Tibial nerve (tissue), 4 donors: ENCODE measurements at places on chromosomes 3 and 15.

DNA sequence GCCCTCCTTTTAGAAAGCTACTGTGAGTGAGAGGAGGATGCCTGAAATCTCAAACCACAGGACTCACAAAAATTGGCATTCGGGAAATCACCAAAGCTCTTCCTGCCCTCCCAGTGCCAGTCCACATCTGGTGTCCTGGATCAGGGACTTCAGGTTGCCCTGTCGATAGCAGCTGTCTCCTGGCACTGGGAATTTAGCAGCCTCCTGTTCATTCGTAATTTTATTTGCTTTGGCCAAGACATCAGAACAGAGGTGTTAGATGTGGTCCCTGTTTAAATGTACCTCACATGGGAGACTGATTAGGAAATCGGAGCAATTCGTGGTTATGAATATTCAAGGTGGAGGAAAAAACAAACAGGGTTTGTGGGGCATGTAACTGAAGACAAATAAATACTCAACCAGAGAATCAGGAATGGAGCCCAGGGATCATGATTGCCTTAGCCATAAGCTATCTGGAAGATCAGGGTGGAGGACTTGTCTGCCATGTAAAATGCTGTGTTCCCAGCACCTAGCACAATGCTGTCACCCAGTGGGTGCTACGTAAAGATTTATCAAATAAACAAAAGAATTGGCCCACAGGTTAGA, 265.2 kb upstream of the PROK2 start:
- DNase-seq = no peak

DNA sequence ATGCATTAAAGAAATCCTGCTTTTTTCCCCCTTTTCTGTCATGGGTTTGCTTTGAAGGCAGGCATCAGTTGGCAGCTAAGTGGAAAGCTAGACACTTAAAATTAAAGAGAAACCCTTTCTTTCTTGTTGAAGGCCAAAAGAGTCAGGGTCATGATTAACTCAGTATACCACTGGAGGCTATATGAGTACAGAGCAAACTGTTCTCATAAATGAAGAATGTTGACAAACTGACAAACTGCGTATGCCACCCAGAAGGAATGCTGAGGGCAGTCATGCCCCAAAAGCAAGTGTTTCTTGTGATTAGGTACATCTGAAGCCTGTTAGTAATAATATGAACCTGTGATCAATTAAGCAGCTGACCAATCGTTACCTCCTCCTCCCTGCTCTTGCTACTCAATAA, 43.6 kb upstream of the COL6A6 start:
- DNase-seq = no peak

DNA sequence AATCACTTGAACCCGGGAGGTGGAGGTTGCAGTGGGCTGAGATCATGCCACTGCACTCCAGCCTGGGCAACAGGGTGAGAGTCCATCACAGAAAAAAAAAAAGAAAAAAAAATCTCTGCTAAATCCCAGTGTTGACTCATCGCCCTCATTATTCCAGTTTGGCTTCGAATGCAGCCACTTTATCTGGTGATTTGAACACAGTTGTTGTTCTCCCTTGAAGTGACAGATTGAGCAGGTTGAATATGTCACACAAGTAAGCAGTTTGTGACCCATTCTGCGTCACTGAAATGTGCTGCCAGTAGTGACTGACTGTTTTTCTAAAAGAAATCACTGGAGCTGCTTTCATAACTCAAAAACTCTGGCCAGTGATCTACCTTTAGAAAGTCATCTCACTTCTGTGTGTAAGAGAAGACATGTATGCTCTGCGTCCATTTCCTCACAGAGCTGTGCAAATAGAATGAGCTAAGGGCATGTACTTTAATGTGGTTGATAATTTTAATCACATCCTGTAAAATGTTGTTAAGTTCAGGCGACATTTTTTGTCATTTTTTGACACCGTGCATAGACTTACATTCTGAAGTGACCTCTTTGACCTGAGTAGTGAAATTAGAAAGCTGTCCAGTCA, 12.5 kb downstream of the DOCK3 start:
- DNase-seq = no peak

DNA sequence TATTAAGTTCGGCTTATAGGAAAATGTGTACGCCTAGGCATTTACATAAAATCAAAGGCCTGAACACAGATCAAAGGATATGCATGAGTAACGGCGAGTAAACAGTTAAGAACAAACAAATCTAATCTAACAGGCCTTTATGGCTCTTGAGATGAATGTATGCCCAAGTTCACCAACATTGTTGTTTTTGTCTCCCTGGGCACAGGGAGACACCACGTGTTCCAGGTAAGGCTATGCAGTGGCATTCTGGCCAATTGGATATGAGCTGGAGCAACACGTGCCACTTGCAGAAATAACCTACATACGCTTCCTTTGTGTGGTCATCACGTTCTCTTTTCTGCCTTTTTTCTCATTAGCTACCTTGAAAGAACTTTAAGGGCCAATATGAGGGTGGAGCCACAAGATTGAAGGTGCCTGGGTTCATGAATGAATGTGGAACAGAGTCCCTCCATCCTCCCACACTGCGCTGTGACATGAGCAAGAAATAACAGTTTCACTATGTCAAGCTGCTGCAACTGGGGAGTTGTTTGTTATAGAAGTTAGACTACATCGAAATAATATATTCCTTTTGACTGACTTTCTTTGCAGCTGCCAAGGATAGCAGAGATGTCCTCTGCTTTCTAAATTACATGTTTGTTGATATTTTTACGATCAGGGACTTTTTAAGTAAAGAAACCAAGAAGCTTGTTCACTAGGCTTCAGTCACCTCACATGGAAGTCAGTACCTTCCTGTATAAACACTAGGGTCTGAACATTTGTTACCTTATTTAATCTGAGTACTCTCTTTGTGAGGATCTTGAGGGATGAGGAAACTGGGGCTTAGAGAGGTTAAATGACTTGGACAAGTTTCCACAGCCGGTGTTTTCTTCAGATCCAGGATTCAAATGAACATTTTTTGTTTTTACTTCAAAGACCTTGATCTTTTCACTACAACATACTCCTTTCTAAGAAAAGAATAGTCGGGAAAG, 427.5 kb upstream of the TBL1XR1 start:
- no peak for DNase-seq

- DNase-seq = no peak
These were observed 140.9 kb downstream of the TPRA1 start for GRCh38 chr3:127449486-127450212.

GRCh38 chr15:62941699-62942098, 100.8 kb upstream of the TPM1 start:
- no peak for DNase-seq

- no peak for DNase-seq
These were observed 36.5 kb upstream of the TIMP4 start for GRCh38 chr3:12195231-12195630.
